CD4-positive, alpha-beta T cell treated with Interleukin-2 at 100 ng/mL for 4 hours (primary cell): ENCODE measurements at places on chromosomes 16 and 17.

DNA sequence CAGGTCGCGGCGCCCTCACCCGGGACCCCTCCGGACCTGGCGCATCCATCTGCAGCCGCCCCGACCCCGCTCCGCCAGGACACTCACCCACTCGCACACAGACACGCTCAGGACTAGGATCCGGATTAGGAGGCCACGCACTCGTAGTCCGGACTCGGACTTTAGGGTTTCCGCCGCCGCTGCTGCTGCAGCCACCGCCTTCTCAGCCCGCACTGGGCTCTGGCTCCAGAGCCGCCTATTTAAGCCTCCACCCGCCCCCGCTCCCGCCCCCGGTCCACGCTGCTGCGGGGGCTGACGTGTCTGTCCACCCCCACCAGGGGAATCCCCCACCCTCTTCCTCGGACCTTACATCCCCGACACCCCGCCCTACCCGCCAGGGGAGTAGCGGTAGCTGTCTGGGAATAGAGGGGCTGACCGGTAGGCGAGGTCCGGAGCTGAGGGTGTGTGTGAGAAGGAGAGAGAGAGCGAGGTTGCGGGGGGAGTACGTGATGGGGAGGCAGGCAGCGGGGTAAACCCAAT is at the start of gene RRAD:
RRAD (minus strand) TSS at position 214 of the 519 bp plus-strand sequence. CDS start 356 bp downstream, outside the sequence.
- no peak for DNase-seq

DNA sequence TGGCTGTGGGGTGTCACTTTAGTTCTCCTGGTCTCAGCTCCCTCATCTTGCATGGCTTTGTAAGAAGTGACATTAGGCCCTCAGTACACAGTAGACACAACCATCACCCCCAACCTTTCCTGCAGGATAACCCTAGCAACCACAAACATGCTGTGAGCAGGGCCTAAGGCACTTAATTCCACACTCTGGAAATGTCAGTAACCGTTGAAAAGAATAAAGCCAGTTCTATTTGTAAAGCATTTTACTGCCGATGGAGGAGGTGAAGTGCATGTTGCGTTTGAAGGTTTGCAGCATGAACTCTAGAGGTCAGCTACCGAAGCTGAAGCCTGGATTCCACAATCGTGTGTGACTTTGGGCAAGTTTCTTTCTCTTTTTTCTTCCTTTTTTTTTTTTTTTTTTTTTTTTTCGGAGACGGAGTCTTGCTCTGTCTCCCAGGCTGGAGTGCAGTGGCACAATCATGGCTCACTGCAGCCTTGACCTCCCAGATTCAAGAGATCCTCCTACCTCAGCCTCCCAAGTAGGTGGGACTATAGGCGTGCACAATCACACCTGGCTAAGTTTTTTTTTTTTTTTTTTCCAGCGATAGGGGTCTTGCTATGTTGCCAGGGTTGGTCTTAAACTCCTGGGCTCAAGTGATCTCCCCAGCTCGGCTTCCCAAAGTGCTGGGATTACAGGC is 26.1 kb upstream of the TOB1 start:
- DNase-seq: no peak

DNA sequence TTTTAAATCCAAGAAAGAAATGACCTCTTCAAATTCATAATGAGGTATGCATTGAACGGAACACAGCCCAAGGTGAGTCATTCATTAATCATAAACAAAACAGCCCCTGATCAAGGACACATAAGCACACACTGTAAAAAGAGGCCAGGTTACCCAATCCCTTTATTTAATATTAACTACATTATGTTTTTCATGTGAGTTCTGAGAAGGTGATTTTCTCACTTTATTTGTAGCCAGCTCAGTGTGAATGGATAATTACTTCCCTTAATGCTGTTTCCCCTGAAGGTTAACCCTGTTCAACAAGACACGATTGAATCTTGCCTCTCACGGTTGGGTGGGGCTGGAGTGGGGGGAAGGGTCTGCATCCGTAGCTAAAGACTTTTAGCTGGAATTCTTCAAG is 257.3 kb upstream of the SALL1 start:
- no peak for DNase-seq

DNA sequence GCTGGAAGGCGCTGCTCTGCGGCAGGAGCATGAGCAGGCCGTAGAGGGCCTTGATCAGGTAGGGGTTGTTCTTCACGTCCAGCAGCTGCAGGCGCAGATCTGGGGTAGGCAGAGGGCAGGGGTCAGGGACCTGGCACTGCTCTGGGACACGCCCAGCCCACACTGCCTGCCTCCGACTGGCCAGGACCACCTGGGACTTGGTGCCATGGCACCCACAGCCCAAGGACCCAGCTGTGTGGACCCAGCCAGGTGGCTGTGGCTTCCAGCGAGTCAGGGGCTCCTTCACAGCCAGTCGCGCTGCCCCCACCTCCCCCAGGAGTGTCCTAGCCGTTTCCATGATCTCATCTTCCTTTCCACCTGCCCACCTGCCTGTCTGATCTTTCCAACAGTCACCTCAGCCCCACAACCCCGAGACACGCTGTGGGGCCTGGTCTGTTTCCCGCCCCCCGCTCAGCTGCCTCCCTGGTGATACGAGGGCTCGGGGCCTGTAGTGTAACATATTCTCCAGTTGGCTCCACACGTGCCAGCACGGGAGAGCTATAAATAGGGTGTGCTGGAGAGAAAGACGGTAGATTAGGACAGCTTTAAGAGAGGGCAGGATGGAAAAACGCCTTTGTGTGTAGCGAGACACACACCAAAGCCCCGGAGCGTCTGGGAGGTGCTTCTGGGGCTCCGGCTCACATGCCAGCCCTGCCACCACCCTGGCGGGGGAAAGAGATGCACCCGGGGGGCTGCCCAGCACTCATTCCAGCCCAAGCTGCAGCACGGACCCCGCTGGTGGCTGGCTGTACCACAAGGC is 7.2 kb upstream of the MTSS2 start:
- no peak for DNase-seq

DNA sequence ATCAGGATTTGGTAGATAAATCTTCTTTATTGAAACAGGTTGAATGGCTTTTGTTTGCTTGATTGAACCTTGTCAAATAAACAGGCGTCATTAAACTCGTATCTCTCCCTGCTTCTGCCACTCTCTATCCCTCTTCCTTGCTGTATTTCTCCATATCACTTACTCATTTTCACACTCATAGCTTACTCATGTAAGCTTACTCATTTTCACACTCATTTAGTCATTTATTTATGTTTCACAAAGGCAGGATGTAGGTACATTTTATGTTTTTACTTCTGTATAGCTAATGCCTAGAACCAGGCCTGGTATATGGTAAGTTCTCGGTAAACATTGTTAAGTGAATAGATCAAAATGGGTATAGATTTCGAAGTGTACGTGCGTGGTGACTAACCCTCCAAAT is 450.0 kb downstream of the PMP22 start:
- no peak for DNase-seq

GRCh38 chr17:2704890-2705248 is 6.7 kb downstream of the CLUH start:
- no peak for DNase-seq

DNA sequence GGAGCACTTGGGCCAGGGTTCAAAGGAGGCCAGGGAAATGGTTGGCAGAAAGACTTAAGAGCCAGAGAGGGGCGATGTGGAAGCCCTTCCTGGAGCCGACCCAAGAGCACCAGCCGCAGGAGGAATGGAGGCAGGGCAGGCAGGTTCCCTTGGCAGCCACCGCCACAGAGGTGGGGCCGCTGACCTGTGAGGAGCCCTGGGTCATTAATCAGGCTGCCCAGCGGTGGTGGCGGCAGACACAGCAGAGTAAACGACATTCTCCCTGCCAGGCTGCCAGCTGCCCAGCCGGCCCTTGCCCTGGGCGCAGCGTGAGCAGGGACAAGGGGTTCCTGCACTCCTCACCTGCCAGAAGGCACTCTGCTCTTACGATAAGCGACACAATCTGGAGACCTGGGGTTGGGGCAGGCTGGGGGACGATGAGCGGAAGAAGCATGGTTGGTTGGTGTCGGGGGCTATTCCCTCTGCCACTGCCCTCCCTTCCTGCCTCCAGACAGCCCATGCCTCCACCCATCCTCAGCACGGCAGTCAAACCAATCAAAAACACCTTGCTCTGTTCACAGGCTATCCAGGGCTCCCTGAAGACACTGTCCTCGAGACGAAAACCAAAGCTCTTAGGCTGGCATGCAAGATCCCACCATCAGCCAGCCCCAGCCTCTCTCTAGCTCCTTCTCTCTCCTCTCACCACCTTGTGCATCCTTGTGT is 40.9 kb downstream of the PLXDC1 start:
- no peak for DNase-seq

GRCh38 chr16:86946396-86946795 is 368.0 kb downstream of the FOXL1 start:
- DNase-seq: no peak

DNA sequence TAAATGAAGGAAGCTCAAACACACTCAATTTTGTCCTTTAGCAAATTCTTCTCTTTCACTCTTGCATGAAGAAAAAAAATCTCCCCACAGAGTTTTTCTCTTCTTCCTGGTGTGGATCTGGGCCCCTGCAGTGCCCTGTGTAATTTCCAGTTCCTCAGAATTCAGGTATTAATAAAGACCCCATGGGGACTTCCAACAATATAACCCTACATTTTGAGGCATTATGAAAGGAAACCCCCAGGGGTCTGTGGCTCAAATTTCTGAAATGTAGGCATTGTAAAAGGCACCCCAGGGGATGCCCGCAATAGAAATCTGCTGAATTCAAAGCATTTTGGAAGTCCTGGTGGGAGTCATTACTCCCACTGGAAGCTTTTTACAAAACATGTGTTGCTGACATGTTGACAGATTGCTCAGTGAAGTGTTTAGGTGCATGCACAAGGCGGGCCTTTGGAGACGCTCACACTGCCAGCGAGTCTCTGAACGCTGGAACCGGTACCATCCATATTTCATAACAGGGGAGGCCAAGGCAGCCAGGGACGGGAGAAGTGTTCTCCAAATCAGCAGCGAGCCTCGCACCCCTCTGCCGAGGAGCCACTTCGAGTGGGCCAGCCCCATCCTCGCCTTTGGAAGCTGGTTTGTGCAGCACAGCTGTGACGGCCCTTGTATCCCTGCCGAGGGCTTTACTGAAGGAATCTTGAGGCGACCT is 154.0 kb downstream of the ZNF423 start:
- DNase-seq: no peak

- no peak for DNase-seq
These were observed 471 bp downstream of the PARD6A start for GRCh38 chr16:67661101-67661761.

DNA sequence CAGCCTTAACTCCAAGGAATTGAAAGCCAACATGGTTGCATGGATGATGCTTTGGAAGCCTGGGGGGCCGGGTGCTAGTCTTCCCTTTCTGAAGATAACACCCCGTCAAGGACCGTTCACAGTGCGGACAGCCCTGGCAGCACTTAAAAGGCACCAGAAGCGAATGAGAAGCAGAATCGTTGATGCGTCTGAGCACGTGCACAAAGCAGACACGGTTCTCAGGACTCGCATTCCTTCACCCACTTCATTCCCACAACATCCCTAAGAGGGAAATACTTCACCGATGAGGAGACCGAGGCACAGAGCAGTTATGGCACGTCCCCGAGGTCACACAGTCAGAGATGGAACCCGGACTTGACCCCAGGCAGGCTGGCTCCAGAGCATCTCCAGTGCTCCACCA is 14.2 kb downstream of the TRPV1 start:
- DNase-seq: no peak

GRCh38 chr17:43931062-43931571 is 11.2 kb downstream of the PPY start:
- DNase-seq: no peak

GRCh38 chr17:43398724-43399595 is at the start of gene ARL4D:
TSS of gene ARL4D (plus strand) at chr17:43398993. CDS start at chr17:43399733, 740 bp downstream.
- peak; percentile 80 for DNase-seq

DNA sequence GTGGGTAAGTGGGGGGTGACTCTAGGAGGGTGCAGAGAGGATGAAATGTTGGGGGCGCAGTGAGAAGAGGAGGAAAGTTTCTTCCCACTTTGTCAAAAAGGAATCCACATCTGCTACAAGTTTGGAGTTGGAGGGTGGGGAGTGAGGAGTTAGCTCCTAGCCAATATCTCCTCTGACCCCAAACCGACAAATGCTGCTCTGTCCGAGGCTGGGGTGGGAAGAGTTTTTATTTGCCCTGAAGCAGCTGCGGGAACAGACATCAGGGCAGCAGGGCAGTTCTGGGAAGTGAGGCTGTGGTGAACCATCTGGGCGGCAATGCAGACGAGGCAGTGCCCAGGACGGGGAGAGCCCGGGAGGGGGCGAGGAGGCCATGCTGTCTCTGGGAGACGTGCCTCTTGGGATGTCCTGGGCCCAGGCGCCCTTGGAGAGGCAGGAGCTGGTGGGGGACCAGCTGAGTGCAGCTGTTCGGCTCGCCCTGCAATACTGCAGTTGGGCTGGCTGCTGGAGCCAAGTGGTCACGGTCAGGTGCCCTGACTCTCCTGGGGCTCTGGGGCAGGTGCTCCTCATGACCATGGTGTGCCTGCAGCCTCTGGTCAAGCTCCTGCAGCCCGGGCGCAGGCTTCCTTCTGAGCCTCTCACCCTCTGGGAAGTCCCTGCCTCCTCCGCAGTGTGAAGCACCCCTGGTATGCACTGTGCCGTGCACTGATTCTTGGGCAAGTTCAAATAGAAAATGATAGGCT is 6.4 kb upstream of the SOCS3 start:
- no peak for DNase-seq

DNA sequence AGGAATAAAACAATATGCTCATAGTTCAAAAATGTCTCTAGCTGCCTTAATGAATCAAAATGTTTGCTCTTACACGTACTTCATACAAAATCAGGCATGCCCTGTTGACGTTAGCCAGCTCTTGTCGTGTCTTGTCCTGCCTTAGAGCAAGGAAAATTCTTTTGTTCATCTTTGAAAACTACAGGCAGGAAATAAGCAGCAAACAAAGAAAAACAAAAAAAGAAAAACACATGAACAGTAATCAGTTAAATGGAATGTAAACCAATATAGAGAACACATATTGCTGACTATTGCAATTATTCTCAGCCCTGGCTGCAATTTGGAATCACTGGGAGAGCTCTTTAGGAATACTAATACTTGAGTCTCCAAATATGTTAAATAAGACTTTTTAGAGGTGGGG is 1.7 kb downstream of the CAPNS2 start:
- no peak for DNase-seq

GRCh38 chr17:62801553-62802114 is 6.5 kb downstream of the MARCHF10 start:
- no peak for DNase-seq

DNA sequence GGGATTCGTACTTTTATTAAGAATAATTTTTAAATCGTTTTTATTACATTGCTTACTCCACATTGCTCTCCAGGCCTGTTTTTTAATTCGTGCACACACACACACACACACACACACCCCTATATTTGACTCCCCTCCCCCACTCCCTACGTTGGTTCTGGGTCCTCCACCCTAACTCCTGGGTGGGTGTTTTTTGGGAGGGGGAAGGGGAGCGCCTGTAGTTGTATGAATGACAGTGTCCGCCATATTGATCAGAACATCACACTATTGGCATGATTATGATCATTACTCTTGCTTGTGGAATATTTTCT is 1.3 kb downstream of the GNAO1 start:
- no peak for DNase-seq

- no peak for DNase-seq
These were observed 1675.1 kb downstream of the TP53TG3F start for GRCh38 chr16:35134471-35134870.

- no peak for DNase-seq
These were observed 7.4 kb downstream of the HS3ST3A1 start for GRCh38 chr17:13594310-13594709.

- DNase-seq: no peak
These were observed 8.8 kb downstream of the CTRB2 start for GRCh38 chr16:75198135-75198600.
